Heart right ventricle (tissue), 16 donors: ENCODE measurements at places on chromosomes 2 and 18. TPM values are rescaled to one million over a fixed set of nuclear protein-coding genes. Genes with fewer than 3 reads are reported as not detected.
A peak's percentile ranks its signal among the peaks of the same experiment; 100 is the strongest.

DNA sequence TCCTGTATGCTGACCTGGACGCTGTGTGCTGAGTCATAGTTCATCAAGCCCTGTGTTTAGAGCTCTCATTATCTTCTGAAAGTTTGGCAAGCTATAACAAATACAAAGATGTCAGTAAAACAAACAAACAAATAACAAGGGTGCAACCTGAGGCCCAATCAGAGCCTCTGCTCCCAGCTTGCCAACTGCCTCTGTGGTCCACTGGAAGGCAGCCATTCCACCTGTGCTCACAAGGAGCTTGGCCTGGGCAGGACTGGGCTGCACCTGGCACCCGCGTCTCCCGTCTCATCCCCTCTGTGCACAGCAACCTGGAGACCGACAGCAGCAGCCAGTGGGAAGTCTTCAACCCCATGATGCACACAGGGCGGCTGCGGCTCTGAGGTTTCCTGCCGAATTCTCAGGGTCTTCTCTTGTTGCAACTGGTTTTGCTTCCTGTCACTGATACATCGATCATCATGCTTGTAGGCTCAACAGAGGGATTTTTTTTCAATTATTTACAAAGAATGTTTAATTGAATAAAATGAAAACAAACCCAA, 97.8 kb downstream of the TMEM18 start:
- H3K27me3 ChIP-seq = peaks cover 10% of the 10 kb centered on the region
- H3K4me3 ChIP-seq = no peak overlapping the region
- H3K36me3 ChIP-seq = no peaks in the 10 kb centered on the region
- no peaks in the 10 kb centered on the region for H3K4me1 ChIP-seq
- H3K27ac ChIP-seq = no peak overlapping the region
- no peak for DNase-seq

DNA sequence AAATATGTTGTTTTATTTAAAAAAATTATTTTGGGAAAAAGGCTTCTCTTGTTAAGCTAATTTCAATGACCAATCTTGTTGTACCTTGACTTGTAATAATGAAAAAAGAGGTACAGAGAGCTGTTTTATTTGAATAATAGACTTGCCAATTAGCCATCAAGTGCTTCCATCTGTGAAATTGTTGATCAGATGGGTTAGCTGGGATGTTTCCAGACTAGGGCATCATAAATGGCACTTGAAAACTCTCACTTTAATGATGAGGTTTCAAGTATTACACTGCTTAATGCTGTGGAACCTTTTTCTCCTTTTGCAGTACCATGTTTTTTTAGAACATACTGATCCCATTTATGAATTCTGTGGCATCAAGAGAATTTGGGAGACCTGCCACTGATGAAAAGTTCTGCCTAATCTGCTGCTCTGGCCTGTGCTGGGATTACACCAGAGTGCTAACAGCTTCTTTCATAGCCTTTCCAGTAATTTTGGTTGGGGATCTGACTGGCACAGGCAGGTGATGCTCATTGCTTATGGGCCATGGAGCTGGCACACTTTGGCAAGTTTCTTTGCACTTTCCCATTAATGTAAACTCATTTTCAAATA, 24.2 kb downstream of the PSMD14 start:
- no peaks in the 10 kb centered on the region for H3K36me3 ChIP-seq
- no peak overlapping the region for H3K4me3 ChIP-seq
- no peaks in the 10 kb centered on the region for H3K4me1 ChIP-seq
- H3K27me3 ChIP-seq = no peaks in the 10 kb centered on the region
- H3K27ac ChIP-seq = no peak overlapping the region

GRCh38 chr18:76892832-76893231, 70.5 kb downstream of the ZNF236 start:
- no peak overlapping the region for H3K27ac ChIP-seq
- peaks cover 30% of the 10 kb centered on the region for H3K36me3 ChIP-seq
- no peak overlapping the region for H3K4me3 ChIP-seq
- no peak for DNase-seq

- no peaks in the 10 kb centered on the region for H3K36me3 ChIP-seq
- H3K4me1 ChIP-seq = peaks cover 20% of the 10 kb centered on the region
- H3K4me3 ChIP-seq = no peak overlapping the region
- DNase-seq = no peak
Observed at GRCh38 chr2:8232871-8233270, 449.0 kb upstream of the ID2 start.

DNA sequence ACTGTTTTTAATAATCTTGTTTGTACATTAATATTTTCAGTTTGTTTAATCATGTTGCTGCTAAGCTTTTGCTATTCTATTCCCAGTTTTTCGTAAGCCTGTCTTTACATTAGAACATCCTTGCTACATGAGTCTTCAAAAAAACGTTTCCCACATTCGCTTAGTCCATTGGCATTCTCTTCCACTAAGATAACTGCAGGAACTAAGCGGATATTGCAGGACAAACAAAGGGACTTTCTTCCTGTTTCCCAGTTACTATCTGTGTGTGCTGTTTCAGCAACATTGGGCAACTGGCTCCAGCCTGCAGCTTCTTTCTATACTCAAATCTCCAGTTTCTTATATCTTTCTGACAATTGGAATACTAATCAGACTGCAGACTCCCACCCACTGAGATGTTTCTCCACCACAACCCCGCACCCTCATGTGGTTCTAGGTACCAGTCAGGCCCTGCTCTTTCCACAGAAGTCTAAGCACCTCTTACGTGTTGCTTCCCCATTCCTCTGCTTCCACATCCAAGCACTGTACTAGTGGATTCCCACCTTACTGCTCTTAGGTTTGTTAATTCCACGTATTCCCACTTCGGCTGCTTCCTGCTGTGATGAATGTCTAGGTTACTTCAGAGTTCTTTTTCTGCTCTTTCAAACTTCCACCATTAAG, 420.3 kb downstream of the LRRTM4 start:
- H3K4me1 ChIP-seq = no peaks in the 10 kb centered on the region
- H3K36me3 ChIP-seq = no peaks in the 10 kb centered on the region
- no peak overlapping the region for H3K27ac ChIP-seq

- H3K4me3 ChIP-seq = no peak overlapping the region
- H3K27me3 ChIP-seq = no peaks in the 10 kb centered on the region
- H3K27ac ChIP-seq = no peak overlapping the region
- H3K4me1 ChIP-seq = peaks cover 49% of the 10 kb centered on the region
- H3K36me3 ChIP-seq = no peaks in the 10 kb centered on the region
Observed at GRCh38 chr2:173982182-173982714, 17.1 kb upstream of the SP3 start.

- H3K36me3 ChIP-seq = no peaks in the 10 kb centered on the region
- H3K27ac ChIP-seq = no peak overlapping the region
- no peak overlapping the region for H3K4me3 ChIP-seq
- H3K4me1 ChIP-seq = no peaks in the 10 kb centered on the region
- DNase-seq = no peak
Observed at GRCh38 chr2:131022731-131023130, 70.5 kb downstream of the FAM168B start.

- H3K36me3 ChIP-seq = no peaks in the 10 kb centered on the region
- H3K27ac ChIP-seq = no peak overlapping the region
- no peak for DNase-seq
- H3K4me1 ChIP-seq = no peaks in the 10 kb centered on the region
- peaks cover 5% of the 10 kb centered on the region for H3K27me3 ChIP-seq
- H3K4me3 ChIP-seq = no peak overlapping the region
Observed at GRCh38 chr2:16244153-16244965, 304.0 kb downstream of the MYCN start.

DNA sequence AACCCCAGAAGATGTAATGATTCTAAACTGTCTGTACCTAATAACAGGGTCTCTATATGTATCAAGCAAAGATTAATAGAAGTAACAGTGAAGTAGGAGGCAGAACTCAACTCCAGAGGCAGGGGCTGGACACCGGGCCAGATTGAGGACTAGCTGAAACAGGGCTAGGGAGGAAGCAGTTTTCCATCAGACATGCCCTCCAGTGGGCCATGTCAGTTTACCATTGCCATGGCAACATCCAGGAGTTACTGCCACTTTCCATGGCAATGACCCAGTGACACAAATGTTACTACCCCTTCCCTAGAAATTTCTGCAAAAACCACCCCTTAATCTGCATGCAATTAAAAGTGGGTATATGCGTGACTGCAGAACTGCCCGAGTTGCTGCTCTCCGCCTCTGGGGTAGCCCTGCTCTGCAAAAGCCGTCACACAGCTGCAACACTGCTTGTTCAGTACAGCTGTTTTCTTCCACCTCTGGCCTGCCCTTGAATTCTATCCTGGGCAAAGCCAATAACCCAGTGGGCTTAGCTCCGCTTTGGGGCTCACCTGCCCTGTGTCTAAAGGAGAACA, 58.7 kb downstream of the TMEM18 start:
- no peaks in the 10 kb centered on the region for H3K36me3 ChIP-seq
- no peak overlapping the region for H3K4me3 ChIP-seq
- H3K27ac ChIP-seq = no peak overlapping the region
- no peaks in the 10 kb centered on the region for H3K4me1 ChIP-seq

- peak; percentile 54 for DNase-seq
- no peak overlapping the region for H3K27ac ChIP-seq
Observed at GRCh38 chr18:8478166-8478967, 130.9 kb upstream of the RAB12 start.

RAPGEF4 gene
- 6.0 TPM for total RNA-seq

MYO1B gene
- 11.8 TPM for total RNA-seq

C1GALT1C1L gene
- 0.85 TPM for total RNA-seq

SERPINB12 gene
- total RNA-seq = not detected

TMEM198 gene
- total RNA-seq = 1.6 TPM
